ENCODE measurements at places on chromosomes 6 and 20. TPM values are rescaled to one million over a fixed set of nuclear protein-coding genes. Genes with fewer than 3 reads are reported as not detected.

GRCh38 chr6:40889137-40889832 is 149.7 kb downstream of the UNC5CL start:
- DNase-seq = no peak

- DNase-seq = peak; percentile 78
These were observed 76.8 kb upstream of the ARMC2 start for GRCh38 chr6:108771421-108771820.

DNA sequence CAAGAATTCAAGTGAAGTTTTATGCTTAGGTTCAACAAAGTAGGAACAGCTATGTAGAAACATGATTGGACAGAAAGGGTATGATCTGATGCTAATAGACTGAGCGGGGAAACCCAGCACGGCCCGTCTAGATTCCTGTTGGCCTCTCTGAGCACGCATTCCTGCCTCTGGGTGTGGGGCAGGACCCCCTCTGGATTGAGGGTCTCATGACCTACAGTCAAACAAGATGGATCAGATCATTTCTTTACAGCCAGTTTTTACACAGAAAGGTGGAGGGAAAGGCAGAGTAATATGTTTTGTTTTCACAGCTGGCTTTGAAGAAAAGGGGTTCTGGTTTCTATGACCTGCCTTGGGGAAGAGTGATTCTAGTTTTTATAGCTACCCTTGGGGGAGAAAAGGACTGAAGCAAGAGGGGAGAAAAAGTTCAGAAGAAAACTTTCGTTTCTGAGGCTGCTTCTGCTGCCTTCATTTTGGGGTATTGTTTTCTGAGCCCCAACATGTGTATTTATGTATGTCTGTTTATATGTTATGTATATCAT is 99.6 kb upstream of the SLC22A16 start:
- DNase-seq = no peak

GRCh38 chr6:97813889-97814567 is 531.0 kb upstream of the MMS22L start:
- DNase-seq = no peak

DNA sequence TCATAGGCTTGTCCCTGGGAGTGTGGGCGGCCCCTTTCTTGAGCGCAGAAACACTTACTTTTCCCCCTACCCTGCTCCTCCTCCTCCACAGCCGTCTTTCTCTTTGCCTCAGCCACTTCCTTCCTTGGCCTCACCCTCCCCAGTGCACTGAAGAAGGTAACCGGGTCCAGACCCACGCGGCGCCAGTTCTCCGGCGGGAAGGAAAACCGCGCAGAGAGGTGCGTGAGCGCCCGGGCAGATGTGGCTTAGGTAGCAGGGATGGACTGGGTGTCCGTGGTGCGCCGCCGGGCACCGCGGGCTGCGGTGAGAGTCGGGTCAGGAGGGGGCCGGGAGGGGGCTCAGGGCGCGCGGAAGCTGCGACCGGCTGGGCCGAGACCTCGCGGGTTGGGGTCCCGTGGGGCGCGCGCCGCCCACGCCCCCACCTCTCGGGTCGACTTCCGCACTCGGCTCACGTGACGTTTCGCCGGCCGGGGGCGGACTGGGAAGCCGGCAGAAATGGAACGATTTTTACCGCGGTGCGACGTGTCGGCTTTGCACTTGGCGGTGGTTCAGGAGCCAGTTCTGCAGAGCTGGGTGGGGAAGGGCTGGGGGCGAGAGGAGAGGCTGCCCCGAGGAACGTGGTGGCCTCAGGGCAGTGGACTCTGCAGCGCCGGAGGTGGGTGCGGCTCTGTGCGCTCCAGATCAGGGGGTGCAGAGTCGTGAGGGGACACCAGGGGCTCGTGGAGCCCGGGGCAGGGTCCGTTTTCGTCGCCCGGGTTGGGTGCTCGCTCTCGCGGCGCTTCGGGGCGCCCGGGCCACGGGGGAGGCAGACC is at the start of gene ABRACL:
ABRACL (plus strand) TSS at position 88 of the 812 bp plus-strand sequence. CDS start 5,416 bp downstream, outside the sequence.
- DNase-seq = peak; percentile 89

- DNase-seq = no peak
These were observed 1.4 kb downstream of the FGD2 start for GRCh38 chr6:37006793-37007339.

GRCh38 chr6:35327349-35328027 is 14.9 kb upstream of the PPARD start:
- DNase-seq = no peak

GRCh38 chr6:2658788-2659187 is 91.9 kb downstream of the MYLK4 start:
- no peak for DNase-seq

DNA sequence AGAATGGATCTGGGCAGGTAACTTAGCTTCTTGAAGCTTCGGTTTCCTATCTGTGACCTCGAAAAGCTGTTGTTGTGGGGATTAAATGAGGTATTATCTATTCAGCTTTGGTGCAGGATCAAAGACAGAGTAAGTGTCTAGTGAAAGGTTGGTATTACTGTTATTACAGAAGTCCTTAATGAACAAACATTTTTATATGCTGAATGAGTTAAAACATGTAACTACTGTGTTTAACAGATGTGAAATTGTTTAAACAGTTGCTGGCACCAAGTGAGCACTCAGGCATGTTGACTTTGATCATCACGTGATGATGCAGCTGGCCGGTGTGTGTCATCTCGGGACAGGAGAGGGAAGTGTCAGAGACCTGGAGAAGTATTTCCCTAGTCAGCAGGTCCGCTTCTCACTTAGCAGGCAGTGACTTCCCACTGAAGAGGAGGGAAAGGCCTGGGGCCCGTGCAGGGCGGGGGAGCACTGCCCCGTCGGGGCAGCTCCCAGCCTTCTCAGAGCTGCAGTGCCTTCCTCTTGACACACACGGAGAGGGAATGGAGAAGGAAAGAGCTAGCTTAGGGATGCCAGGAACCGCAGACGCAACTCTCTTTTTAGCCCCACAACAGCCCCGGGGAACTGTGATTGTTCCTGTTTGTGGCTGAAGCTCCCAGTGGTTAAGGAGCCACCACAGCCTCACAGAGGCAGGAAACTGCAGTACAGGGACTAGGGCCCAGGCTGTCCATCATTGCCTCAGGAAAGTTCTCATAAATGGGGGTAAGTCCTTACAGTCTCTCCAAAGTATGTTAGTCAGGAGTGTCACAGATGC is 18.0 kb downstream of the TUBB2A start:
- DNase-seq = no peak

DNA sequence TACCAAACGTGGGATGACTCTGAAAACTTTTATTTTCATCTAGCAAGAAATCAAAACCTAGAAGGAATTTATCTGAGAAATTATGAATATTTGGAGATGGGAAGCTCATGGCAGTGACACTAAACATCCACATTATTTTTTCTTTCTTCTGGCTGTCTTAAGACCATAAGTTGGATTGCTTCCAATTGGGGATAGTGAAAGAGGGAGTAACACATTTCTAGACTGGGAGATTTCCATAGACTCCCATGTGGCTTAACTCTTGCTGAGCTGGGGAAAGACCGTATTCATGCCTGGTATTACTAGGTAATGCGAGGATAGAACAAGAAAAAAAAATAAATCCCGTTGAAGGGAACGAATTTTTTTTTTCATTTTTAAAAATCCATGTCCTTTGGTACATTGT is 120.0 kb downstream of the UTRN start:
- no peak for DNase-seq

DNA sequence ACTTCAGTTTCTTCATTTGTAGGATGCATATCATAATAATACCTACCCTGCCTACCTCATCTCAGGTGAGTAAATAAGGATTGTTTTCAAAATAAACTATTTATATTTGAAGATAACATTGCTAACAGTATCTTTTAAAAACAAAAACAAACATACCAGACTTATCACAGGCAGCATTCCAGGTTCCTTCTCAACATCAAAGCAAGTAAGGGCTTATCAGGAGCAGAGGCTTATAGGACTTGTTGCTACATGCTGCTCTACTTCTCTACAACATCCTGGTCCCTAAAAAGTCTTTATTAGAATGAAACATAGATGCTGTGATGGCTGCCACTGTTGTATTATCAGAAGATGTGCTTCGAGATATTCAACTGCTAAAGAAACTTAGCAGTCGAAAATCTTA is 149.2 kb upstream of the PRDM1 start:
- DNase-seq = no peak

GRCh38 chr6:143806282-143807102 is 36.6 kb upstream of the LTV1 start:
- DNase-seq = no peak

DNA sequence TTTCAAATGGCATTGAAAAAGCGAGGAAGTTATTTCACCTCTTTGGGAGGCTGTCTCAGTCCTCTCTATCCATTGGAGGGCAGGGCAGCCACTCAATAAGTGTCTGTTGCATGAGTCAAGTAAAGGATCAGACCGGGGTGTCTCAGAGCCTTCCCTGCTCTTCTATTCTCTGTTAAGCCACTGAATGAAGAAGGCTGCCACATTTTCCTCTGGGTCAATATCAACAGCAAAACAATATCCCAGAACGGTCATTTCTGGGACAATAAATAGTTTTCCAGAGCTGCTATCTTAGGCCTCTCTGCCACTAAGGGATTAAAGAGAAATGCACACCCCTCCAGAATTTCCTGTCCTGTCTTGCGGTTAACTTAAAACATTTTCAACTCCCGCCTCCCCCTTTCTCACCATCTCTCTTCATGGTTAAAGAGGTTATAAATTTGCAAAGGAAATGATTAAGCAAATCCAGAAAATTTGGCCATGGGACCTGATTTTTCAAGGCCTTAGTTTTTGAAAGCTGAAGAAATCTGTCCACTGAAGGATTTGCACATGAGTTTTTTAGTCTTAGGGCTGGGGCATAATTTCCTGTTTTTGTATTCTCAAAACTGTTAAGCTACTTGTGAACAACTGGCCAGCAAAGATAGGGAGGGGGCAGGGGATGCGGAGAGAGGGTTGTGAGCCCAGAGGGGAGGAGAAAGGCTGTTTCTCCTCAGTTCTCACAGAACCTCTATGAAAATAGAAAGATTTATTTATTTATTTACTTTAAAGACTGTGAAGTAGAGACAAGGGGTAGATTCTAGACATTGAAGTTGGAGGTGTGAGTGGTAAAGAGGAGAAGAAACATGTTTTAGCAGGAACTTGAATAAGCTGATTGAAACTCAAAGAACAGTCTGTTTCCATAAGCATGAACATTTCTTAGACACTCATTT is 135.7 kb downstream of the BCAS1 start:
- DNase-seq = no peak

GRCh38 chr6:111399626-111400025 is 83.4 kb downstream of the REV3L start:
- no peak for DNase-seq

- no peak for DNase-seq
These were observed 86.8 kb upstream of the SHLD1 start for GRCh38 chr20:5663396-5663795.

- no peak for DNase-seq
These were observed 21.8 kb downstream of the SNX5 start for GRCh38 chr20:17946572-17947473.

GRCh38 chr20:9609887-9610502 is 95.6 kb downstream of the LAMP5 start:
- no peak for DNase-seq

The FAM110A gene
- 75.0 TPM for total RNA-seq

The ADGB gene
- total RNA-seq = 1.9 TPM

The MICB gene
- 1.5 TPM for total RNA-seq

Measured in lower leg skin (tissue), 4 donors.